CD4-positive, alpha-beta T cell (primary cell): ENCODE measurements at places on chromosomes 2 and 18. TPM values are rescaled to one million over a fixed set of nuclear protein-coding genes. Genes with fewer than 3 reads are reported as not detected.

NEMP2 gene
- total RNA-seq, result 11.6 TPM

MC5R gene
- not detected for total RNA-seq

MAPRE3 gene
- 4.5 TPM for total RNA-seq

WDR12 gene
- 7.7 TPM for total RNA-seq

SNED1 gene
- 42.0 TPM for total RNA-seq

LHCGR gene
- total RNA-seq, result not detected

GCG gene
- not detected for total RNA-seq

RNPEPL1 gene
- 78.8 TPM for total RNA-seq

KCNE4 gene
- total RNA-seq, result not detected

- no peaks in the 10 kb centered on the region for H3K4me1 ChIP-seq
- H3K27ac ChIP-seq, result no peak overlapping the region
- no peaks in the 10 kb centered on the region for H3K36me3 ChIP-seq
- no peak overlapping the region for H3K4me3 ChIP-seq
These were observed 31.8 kb downstream of the TBC1D8 start for GRCh38 chr2:101119431-101119830.

DNA sequence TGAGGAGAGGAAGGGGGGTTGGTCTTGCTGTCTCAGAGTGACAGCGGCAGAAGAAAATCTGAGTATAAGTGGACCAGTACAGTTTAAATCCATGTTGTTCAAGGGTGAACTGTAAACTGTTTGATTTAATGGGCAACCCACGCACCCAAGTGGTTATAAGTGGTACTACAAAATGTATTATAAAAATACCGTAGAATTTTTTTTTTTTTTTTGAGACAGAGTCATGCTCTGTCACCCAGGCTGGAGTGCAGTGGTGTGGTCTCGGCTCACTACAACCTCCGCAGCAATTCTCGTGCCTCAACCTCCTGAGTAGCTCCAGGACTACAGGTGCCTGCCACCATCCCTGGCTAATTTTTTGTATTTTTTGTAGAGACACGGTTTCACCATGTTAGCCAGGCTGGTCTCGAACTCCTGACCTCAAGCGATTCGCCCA lies 2.1 kb upstream of the CHCHD5 start:
- no peaks in the 10 kb centered on the region for H3K27me3 ChIP-seq
- H3K27ac ChIP-seq, result no peak overlapping the region

GRCh38 chr2:30466216-30466615 lies 19.2 kb downstream of the LCLAT1 start:
- no peak overlapping the region for H3K4me3 ChIP-seq
- no peak for DNase-seq
- H3K27ac ChIP-seq, result no peak overlapping the region
- H3K36me3 ChIP-seq, result no peaks in the 10 kb centered on the region
- H3K27me3 ChIP-seq, result no peaks in the 10 kb centered on the region
- H3K4me1 ChIP-seq, result no peaks in the 10 kb centered on the region

- no peak overlapping the region for H3K4me3 ChIP-seq
- H3K27ac ChIP-seq, result no peak overlapping the region
- H3K27me3 ChIP-seq, result no peaks in the 10 kb centered on the region
- H3K4me1 ChIP-seq, result no peaks in the 10 kb centered on the region
These were observed 156.7 kb downstream of the KLHL29 start for GRCh38 chr2:23541503-23542229.

GRCh38 chr18:51398104-51398503 lies 200.6 kb upstream of the MEX3C start:
- H3K36me3 ChIP-seq, result no peaks in the 10 kb centered on the region
- DNase-seq, result no peak
- no peak overlapping the region for H3K4me3 ChIP-seq
- H3K27ac ChIP-seq, result no peak overlapping the region
- no peaks in the 10 kb centered on the region for H3K4me1 ChIP-seq
- no peaks in the 10 kb centered on the region for H3K27me3 ChIP-seq

DNA sequence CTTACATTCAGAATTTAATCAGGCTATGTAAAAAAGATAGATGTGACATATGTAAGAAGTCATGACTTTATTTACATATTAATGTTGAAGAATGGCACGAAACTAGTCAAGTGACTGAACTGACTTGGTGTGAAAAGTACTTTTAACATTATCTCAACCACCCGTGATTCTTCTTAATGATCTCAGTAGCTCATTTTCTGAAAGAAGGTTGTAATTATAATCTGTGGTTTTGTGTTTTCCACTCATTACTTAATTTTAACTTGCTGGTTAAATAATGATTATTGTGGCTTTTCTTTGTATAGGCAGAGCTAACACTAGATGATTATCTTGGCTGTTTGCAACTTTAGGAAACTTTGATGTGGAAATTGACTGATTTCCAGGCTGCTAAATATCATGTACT lies 18.5 kb downstream of the KCNJ13 start:
- H3K27me3 ChIP-seq, result no peaks in the 10 kb centered on the region
- peaks cover 24% of the 10 kb centered on the region for H3K36me3 ChIP-seq
- no peak overlapping the region for H3K4me3 ChIP-seq
- no peak for DNase-seq
- H3K27ac ChIP-seq, result no peak overlapping the region

GRCh38 chr18:31490833-31491232 lies 7.1 kb upstream of the DSG2 start:
- no peak for DNase-seq
- no peaks in the 10 kb centered on the region for H3K4me1 ChIP-seq
- H3K27ac ChIP-seq, result no peak overlapping the region
- no peaks in the 10 kb centered on the region for H3K36me3 ChIP-seq
- no peak overlapping the region for H3K4me3 ChIP-seq
- H3K27me3 ChIP-seq, result peaks cover 1% of the 10 kb centered on the region

DNA sequence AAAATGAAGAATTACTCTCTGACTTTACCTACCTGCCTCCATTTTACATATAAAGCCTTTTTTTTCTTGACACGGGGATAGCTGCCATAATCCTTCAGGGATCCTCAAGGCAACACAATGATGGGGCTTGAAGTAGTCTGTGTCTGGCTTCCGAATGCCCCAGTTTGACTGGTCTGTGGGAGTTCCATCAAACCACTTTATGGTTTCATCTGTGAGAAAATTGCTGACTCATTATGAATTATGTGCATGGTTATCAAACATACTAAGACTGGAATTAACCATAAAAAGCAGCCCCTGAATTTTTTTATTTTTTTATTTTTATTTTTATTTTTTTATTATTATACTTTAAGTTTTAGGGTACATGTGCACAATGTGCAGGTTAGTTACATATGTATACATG lies 117.5 kb downstream of the PLA2R1 start:
- H3K27ac ChIP-seq, result no peak overlapping the region
- no peaks in the 10 kb centered on the region for H3K27me3 ChIP-seq
- H3K4me1 ChIP-seq, result no peaks in the 10 kb centered on the region
- DNase-seq, result no peak
- no peak overlapping the region for H3K4me3 ChIP-seq
- no peaks in the 10 kb centered on the region for H3K36me3 ChIP-seq

DNA sequence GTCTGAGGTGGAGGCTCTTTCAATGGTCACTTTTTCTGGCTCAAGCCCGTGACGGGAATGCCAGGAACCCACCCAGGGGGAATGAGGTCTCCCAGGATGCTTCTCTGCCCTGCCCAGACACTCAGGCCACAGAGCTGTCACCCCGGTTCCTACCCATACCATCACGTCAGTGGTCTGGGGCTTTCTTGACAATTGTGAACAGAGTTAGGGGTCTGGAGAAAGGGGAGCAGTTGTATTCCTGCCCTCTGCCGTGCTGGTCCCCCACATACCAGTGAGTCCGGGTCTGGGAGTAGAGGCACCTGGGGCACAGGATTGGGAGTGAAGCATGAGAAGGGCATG lies 97.2 kb downstream of the B3GNT2 start:
- H3K27ac ChIP-seq, result no peak overlapping the region
- H3K27me3 ChIP-seq, result no peaks in the 10 kb centered on the region
- no peak for DNase-seq
- peaks cover 1% of the 10 kb centered on the region for H3K4me1 ChIP-seq

- no peak for DNase-seq
- no peaks in the 10 kb centered on the region for H3K27me3 ChIP-seq
- H3K36me3 ChIP-seq, result no peaks in the 10 kb centered on the region
- no peak overlapping the region for H3K27ac ChIP-seq
- no peak overlapping the region for H3K4me3 ChIP-seq
These were observed 14.7 kb upstream of the PUM2 start for GRCh38 chr2:20365249-20365817.

GRCh38 chr2:7108792-7109532 lies 191.8 kb downstream of the RNF144A start:
- no peak overlapping the region for H3K27ac ChIP-seq
- no peaks in the 10 kb centered on the region for H3K27me3 ChIP-seq

DNA sequence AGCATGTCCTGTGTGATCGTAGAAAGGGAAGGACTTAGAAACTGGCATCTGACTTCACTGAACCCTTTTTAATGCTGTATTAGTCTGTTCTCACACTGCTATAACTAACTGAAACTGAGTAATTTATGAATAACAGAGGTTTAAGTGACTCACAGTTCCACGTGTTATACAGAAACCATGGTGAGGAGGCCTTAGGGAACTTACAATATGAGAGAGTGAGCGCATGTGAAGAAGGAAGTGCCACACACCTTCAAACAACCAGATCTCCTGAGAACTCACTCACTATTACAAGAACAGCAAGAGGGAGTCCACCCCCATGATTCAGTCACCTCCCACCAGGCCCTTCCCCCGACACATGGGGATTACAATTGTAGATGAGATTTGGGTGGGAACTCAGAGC lies 811.3 kb downstream of the CPS1 start:
- no peaks in the 10 kb centered on the region for H3K27me3 ChIP-seq
- DNase-seq, result no peak
- no peak overlapping the region for H3K4me3 ChIP-seq
- no peaks in the 10 kb centered on the region for H3K36me3 ChIP-seq
- no peaks in the 10 kb centered on the region for H3K4me1 ChIP-seq
- no peak overlapping the region for H3K27ac ChIP-seq

DNA sequence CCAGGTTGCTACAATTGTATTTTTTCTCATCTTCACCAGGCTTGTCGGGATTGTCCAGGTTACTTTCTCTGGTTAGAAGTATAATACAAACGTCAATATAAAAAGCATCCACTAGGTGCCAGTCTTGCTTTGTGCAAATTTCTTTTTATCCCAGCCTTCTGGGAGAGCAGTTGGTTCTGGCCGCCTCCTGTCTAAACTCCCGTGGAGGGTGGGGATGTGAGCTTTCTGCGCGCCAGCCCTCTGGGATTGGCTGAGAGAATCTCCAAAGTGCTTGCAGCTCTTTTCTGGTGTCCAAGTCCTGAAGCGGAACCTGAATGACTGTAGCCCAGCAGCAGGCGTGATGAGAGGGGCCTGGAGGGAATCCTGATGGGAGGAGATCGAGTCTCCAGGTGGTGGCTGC lies 22.4 kb upstream of the TOGARAM2 start:
- H3K27me3 ChIP-seq, result no peaks in the 10 kb centered on the region
- DNase-seq, result peak; percentile 5
- no peak overlapping the region for H3K27ac ChIP-seq
- H3K36me3 ChIP-seq, result no peaks in the 10 kb centered on the region
- H3K4me3 ChIP-seq, result no peak overlapping the region

DNA sequence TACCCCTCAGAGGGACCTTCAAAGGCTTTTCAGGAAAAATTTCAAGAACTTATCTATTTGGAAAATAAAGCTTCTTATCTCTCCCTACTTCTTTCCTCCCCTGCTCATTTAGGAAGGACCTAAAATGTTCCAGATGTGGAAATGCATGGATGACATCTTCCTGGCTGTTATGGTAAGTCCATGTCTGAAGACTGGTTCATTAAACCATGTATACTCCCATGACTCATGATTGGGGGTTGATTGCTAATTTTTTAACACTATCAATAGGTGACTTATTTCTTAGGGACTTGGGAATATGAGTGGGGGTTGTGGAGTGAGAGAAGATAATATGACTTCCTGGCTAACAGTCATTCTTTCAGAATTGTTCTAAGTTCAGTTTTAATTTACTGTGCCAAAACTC lies 104.0 kb upstream of the PARD3B start:
- no peaks in the 10 kb centered on the region for H3K4me1 ChIP-seq
- no peak overlapping the region for H3K27ac ChIP-seq
- H3K36me3 ChIP-seq, result no peaks in the 10 kb centered on the region

DNA sequence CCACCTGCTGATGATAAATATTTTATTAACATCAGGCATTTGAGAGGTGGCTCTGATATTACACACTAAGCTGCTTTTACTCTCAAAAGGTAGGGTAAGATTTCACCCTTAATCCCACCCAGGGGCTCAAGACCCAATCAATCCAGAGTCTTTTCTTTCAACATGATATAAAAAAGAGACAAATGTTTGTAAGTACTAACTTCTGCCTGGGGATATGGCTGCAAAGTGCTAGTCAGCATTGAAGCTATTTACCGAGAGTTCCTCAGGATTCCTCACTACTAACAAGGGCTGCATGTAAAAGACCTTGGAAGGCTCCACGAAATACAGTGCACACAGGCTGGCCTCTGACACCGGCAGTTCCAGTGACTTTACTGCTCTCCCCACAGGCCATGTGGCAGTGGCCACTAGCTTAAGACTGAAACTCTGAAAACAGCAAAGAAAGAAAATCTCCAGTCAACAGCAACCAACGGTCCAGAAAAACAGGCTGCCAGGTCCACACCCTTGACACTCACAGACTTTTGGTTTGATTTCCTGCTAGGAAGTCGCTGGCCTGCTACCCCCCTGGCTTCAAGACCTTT lies 11.2 kb downstream of the MREG start:
- H3K4me1 ChIP-seq, result peaks cover 36% of the 10 kb centered on the region
- H3K36me3 ChIP-seq, result no peaks in the 10 kb centered on the region
- H3K4me3 ChIP-seq, result no peak overlapping the region
- no peak for DNase-seq

GRCh38 chr2:172339371-172340010 lies 87.9 kb upstream of the ITGA6 start:
- H3K36me3 ChIP-seq, result no peaks in the 10 kb centered on the region
- H3K27me3 ChIP-seq, result no peaks in the 10 kb centered on the region
- H3K27ac ChIP-seq, result no peak overlapping the region
- no peak for DNase-seq

DNA sequence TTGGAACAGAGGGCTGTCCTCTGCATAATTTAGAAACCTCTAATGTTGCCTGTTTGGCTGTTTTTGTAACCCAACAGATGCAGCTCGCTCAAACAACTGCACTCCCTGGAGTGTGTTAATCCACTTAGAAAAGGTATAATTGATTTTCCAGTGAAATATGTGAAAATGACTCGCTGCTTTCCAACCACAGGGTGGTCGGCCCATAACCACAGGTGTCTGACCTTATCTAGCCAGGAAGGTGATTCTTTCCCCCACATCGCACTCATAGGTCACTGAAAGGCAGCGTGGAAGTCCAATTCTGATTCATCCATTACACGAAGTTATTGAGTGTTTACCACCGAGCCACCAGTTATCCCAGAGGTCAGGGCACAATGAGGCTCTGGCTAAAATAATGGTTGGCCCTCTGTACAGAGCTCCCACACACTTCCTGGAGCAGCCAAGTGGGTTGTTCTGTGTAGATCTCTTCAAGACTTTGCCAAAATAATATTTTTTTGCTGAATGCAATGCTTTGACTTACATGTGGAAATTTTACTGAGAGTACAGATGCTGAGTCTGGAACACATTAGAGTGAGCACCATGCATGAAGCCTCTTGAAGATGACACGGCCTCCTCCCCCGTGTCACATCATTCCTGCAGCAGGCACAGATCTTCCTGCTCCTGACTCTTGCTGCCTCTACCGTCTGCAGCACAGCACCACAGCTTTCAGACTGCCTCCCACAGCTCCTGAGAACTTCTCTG lies 396.2 kb downstream of the ZNF516 start:
- H3K27me3 ChIP-seq, result no peaks in the 10 kb centered on the region
- H3K4me3 ChIP-seq, result no peak overlapping the region
- DNase-seq, result no peak
- no peaks in the 10 kb centered on the region for H3K36me3 ChIP-seq
- no peaks in the 10 kb centered on the region for H3K4me1 ChIP-seq
- no peak overlapping the region for H3K27ac ChIP-seq
